ENCODE measurements at places on chromosomes 2 and 18.

- DNase-seq, result no peak
These were observed 9.1 kb upstream of the ATG16L1 start for GRCh38 chr2:233242231-233242927.

DNA sequence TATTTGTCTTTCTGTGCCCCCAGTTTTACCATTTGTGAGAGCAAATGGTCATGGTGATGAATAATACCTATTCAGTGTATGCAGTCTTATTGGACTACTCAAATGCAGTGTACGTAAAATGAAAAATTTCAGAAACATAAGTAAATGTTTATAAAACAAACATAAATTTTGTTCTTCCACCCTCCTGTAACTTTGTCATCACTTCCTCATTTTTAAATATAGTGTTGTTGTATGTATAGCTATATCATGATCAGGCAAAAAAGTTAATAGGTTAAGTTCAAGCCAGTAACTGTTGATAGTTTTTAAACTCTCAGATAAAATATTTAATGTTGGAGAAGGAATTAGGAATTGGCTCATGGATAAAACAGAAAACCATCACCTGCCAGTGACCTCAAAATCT, 93.2 kb downstream of the KLF7 start:
- no peak for DNase-seq

DNA sequence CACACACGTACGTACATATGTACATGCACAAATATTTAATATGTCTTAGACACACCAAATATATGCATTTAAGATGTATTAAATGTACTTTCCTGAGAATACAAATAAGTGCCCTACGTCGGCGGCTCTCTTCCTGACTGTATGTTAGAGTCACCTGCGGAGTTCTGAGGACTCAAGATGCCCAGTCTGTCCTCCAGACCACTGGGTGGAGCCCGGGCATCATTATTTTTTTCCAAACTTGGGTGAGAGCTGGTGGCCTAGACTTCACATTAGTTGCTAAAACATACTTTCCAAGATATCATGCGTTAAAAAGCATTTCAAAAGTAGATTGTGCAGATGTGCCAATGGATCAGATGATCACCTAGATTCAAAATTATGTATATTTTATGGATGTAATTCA, 2.9 kb downstream of the IL18R1 start:
- no peak for DNase-seq

- DNase-seq, result no peak
These were observed 158.6 kb upstream of the SERTAD2 start for GRCh38 chr2:64812285-64812684.

- DNase-seq, result no peak
These were observed 65.1 kb downstream of the HPCAL1 start for GRCh38 chr2:10367472-10368439.

DNA sequence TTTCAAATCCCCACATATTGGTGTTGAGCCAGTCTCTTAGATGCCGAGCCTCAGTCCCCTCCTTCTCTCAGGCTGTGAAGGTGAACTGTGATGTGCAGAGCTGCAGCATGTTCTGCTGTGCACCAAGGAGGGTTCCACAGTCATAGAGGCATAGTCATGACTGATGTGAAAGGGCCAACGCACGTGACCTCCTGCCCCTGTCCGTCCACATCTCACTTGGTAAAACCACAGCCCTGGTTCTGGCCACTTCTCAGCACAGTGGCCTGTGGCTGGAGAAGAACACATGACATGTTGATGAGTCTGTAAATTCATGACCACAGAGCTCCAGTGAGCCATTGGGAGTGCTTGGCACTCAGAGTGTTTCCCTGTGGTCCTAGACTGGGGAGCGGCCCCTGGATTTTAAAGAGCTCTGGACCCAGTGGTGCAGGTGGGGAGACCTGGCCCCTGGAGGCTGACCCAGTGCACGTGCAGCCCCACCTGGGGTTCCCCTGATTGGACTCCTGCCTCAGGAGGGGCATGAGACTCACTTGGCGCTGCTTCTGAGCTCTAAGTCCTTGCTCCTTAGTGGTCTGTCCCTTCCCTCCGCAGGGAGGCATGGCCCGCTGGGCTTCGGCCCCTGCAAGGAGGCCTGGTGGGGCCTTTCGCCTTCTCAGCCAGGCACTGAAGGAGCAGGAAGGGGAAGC, 25.3 kb downstream of the INPP4A start:
- no peak for DNase-seq

DNA sequence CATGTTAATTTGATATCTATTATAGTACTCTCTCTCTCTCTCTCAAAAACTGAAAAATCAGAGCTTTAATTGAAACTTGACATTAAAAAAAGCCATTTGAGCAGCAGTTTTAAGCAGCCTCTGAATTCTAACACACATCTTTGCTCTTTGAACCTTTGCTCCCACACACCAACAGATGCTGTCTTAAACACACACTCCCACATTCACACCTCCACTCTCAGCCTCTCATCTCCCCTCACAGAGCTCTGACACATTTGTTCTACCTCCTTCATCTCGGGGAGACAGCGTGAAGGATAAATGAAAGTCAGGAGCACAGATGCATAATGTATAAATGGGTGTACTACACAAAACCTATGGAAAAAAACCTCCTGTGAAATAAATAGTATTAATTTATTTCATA, 95.2 kb downstream of the NAB1 start:
- DNase-seq, result no peak

GRCh38 chr2:99727199-99727598, 237.4 kb upstream of the REV1 start:
- no peak for DNase-seq

GRCh38 chr18:8639762-8640161, 30.5 kb downstream of the RAB12 start:
- DNase-seq, result no peak

DNA sequence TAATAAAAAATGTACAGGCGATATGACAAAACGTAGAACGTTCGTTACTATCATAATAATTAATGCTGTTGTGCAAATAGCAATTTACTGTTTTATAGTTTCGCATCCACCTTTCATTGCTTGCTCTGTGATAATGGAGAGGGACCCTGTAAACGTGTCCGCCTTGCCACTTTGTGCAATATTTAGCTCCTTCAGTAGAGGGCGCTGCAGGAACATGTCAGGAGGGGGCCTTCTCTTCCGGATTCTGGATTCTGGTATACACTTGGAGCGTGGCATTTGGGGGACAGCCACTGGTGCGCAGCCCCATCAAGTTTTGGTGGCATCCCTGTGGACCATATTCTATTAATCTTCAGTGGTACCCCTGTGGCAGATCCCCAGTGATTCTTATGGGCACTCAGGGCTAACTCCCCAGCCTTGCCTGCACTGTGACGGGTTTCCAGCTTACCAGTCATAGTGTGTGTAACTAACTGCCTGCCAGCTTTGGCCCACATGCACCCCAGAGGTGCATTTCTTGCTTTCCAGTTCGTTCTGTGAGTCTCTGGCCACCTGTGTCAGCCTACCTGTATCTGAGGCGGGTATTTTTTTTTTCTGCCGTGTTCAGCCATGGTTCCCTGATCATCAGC, 140.3 kb downstream of the CYRIA start:
- DNase-seq, result no peak

GRCh38 chr18:41593171-41593675, 361.8 kb upstream of the PIK3C3 start:
- no peak for DNase-seq

GRCh38 chr2:46095830-46096229, 201.4 kb upstream of the EPAS1 start:
- DNase-seq, result no peak

DNA sequence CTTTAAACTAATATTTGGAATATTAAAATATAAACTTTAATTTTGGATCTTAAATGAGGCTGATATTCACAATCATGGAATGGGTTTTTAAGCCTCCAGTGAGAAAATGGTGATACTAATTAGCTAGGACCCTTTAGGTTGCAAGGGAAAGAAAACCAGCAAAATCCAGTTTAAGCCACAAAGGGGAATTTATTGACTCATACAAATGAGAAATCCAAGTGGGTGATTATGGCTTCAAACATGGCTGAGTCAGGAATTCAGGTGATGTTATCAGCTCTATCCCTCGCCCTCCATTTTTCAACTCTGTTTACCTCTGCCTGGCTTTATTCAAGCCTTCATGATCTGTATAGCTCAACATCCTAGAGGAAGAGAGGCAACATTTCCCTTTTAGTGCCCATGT, 75.3 kb upstream of the DLX2 start:
- no peak for DNase-seq

DNA sequence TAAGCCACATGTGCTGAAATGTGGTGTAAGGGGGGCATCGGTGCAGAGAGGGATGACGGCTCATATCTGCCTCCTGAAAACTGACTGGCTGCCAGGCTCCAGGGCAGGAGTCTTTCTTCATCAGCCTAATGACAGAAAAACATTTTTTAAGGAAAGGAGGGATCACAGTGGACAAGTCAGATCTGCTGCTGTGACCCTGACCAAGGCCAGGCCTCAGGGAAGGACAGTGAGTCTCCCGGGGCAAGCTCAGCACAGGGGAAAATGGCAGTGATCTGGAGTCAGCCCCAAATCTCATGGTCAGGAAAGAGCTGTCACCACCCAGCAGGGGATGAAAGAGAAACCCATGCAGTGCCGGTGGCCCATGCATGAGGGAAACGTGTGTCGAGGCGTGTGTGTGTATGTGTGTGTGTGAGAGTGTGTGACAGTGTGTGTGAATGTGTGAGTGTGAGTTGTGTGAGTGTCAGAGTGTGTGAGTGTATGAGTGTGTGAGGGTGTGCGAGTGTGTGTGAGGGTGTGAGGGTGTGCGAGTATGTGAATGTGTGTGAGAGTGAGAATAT, 134.5 kb downstream of the INHBB start:
- DNase-seq, result no peak

DNA sequence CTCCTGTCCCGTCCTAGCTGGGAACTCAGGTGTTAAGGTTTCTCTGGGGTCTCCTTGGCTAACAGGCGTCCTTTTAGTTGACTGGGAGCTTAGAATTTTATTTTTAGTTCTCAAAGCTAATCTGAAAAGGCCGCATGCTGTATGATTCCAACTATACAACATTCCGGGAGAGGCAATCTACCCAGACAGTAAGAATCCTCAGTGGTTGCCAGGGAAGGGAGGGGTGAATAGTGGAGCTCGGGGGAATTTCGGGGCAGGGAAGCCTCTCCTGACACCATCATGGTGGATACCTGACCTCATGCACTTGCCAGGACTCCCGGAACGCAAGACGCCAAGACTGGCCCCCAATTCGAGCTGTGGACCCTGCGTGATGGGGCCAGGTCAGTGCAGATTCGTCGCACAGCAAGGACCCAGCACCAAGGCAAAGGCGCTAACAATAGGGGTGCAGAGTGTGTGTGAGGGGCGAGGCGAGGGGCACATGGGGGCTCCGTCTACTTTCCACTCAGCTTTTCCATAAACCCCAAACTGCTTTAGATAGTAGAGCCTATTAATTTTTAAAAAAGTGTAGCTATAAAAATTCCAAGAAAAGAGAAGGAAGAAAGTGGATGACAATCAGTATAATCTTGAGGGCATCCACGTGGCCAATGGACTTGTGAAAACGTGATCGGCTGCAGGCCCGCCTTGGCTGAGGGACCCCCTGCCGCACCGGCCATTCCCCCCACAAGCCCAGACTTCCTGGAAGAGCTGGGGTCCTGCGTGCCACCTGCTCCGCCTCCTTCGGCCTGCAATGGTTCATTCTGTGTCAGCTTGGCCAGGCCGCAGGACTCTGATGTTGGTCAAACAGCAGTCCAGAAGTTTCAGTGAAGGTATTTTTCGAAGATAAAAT, 17.3 kb downstream of the PDCD1 start:
- no peak for DNase-seq

DNA sequence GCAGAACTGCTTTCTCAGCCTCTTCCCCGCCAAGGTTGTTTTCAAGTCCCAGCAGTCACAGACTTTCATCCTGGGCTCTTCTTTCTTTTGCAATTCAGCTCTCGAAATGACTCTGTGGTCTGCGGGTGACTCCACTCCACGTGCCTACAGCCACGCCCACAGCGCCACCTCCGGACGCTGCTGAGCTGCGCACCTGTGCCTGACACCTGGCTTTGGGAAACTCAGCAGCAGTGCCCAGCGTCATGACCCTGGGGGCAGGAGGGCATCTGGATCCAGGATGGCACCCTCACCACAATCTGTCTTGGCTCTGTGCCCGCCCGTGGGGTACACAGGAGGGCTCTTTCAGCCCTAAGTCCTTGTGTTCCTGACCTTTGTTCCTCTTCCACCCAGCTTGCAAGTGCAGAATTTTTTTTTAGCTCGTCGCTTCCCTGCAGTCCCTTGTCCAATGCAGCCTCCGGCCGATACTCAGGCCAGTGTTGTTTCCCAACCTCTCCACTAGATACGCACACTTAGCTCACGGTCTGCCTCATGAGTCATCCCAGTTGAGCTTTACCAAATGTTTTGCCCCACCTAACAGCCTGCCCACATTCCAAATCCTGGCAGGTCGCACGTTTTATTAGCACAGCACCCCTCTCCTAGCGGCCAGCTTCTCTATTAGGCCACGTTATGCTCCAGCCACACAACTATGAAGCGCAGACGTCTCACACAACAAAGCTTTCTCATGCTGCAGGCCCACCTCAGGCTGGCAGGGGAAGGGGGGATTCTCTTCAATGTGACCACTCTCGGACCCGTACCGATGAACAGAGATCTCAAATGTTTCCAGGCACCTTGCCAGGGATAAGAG, 6.5 kb upstream of the CAPN10 start:
- DNase-seq, result peak; percentile 92

GRCh38 chr18:644395-645004, 13.0 kb upstream of the TYMS start:
- DNase-seq, result no peak

- peak; percentile 53 for DNase-seq
These were observed 240.0 kb upstream of the NT5C1B start for GRCh38 chr2:18829251-18829902.

DNA sequence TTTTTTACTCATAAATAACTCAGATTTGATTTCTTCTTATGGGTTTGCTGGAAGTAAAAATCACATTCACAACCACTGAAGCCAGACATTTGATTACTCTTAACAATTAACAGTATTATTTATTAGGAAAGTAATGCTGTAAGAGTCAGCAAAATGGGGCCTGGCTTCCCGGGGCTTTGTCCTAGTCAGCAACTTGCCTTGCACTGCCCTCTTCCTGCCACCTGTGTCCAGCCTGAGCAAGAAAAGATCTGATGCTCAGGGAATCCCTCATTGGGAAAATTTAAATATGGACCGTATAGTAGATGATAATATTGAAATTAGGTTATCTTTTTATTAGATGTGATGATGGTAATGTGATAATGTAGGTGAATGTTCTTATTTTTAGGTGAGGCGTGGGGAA, 30.8 kb upstream of the ACYP2 start:
- no peak for DNase-seq

DNA sequence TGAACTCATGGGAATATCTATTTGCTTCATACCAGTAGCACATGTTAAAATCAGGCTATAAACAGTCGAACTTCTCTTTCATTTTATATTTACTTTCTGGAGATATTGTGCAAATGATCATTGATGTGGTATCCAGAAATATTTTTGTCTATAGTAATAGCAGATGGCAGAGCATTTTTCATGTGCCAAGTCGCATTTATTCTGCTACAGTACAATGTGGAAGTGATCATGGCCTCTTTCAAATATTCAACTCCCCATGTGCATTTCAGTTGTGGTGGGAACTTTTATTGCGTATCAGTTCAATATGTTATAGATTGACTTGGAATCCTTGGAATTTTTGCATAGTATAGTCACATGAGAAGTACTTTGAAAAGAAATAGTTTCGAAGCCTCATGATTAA, 57.4 kb downstream of the RHBDD1 start:
- DNase-seq, result no peak

All from large intestine (tissue), 12 donors.